H9 (cell line): ENCODE measurements at places on chromosomes 7 and 10.

DNA sequence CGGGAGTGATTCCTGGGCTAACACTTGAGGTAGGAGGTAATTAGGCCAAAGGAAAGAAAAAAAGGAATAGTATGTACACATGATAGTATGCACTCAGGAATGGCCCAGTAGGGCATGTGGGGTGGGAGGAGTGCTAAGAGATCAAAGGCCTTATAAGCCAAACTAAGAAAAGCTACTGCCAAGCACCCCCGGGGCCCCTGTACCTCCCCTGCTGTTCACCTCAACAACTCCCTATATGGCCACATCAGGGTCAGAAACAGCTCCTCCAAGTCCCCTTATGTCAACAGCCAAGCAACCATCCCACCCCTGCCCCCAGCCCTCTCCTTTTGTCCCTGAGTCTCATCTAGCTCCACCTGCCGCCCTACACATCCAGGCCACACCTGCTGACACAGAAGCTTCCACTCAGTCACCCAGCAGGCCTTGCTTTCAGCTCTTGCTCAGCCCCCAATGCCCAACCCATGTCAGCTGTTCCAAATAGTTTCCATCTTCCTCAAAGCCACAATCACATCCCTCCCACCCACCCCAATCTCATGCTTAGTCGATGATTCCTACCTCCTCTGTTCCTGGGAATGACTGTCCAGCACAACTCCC, 80.2 kb downstream of the SORBS1 start:
- DNase-seq = peak; percentile 42

DNA sequence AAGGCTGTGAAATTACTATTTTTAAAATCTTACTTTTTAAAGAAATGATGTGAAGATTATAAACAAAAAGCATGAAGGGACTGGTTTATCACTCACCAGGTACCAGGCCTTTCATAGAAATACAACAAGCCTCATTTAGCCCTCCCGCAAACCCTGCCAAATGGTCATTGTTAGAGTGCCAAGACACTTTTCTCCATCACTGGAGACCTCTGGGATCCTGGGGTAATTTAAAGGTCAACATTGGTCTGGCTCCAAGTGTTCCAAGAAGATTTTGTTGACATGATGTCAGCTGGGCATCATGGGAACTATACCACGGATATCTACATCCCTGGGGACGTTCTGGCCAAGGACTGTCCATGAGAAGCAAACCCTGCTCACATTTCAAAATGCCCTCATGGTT, 138.0 kb upstream of the FRMD4A start:
- DNase-seq = no peak

DNA sequence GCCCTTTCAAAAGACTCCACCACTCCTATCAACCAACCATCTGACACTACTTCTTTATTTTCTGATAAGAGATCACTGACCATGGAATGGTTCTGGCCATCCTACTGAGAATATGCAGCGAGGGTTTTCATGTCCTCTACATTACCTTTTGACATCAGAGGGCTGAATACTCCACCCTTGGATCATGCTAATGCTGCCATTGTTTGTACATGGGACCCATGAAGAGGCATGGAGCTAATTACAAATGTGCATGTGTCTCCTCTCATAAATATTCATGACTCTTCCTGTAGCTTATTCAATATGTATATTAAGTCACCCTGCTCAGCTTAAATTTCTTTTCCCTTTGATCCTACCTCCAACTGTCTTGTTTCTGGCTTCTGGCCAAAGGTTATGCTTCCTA, 1065.8 kb upstream of the GHITM start:
- no peak for DNase-seq

GRCh38 chr10:44818041-44818649, 93.0 kb upstream of the TMEM72 start:
- DNase-seq = no peak

GRCh38 chr7:40826411-40827221, 691.8 kb downstream of the SUGCT start:
- no peak for DNase-seq

GRCh38 chr7:2512713-2513112, 6.9 kb upstream of the LFNG start:
- DNase-seq = no peak

- DNase-seq = no peak
Observed at GRCh38 chr7:127733986-127734385, 82.0 kb downstream of the SND1 start.

DNA sequence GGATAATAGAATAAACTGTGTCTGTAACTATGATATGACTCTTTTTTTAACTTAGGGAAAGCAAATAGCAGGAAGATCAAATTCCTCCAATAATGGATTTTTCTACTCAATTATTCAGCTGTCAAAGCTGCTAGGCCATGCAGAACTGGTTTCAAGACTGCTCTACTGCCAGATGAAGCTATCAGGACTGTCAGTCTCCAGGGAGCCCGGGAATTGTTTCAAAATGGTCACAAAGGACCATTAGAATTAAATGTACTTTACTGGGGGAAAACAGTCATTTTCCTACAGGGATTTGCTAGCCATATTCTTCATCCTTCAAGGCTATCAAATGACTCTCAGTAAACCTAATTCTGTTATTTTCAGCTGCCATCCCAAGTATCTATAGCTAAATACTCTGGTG, 276.3 kb downstream of the LHFPL3 start:
- DNase-seq = no peak

DNA sequence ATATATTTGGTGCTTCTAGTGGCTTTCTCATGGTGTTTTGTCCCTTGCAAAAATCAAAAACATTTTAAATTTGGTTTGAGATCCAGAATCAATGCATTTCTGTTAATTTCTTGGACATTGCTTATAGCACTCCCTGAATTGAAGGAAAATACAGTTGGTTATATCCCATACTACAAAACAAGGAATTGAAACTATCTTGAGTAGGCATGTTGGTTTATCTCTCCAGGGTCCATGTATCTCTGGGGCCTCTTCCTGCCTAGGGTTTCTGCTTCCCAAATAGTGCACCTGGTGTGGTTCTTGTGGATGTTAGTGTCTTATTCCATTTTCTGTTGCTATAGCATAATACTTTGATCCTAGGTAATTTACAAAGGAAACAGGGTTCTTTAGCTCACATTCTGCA, 212.4 kb downstream of the CAMK1D start:
- DNase-seq = no peak

DNA sequence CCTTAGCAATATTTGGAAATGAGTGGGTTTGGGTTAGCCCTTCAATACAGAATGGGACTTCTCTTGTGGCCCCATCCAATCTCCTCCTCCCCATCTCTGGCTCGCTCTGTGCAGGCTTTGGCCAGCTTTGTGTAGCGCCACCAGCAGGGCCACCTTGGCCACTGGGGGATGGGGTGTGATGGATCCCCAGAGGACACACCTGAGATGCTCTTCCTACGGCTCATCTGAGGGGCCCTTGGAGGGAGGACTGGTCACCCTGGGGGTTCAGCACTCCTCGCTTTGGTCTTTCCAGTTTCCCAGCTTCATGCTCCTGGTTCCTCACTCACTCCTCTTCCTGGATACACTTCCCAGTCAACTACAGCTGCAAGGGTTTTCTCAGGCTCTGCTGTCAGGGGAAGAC, 15.3 kb upstream of the C10orf90 start:
- no peak for DNase-seq

DNA sequence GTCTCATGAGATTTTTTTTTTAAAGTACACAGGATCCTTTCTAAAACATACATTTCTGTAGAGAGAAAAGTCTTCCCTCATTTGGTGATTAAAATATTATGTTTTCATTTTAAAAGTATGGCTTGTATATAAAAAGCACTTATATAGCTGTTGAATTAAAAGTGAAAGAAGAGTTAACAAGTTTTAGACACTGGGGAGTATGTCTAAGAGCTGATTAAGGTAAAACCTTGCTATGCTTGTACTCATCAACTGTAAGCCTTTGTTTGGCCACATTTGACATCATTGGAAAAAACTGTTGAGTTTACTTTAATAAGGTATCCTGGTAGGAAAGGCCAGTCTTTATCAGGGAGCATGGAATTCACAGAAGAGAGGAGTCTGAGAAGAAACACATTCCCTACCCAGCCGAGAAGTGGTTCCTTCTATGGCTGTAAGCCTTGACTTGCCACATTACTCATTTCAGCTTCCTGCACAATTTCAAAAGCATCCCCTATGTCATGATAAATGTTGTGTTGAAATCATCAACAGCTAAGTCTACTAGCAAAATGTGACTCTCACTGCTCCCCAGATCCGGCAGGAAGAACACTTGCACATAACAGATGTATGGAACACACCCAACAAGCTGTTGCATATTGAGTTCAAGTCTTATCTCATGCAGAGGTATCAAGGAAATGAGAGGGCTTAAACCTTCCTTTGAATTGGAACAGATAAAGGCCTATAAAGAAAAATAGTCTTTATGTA, 171.8 kb upstream of the CDK1 start:
- DNase-seq = no peak

GRCh38 chr7:13839063-13839462, 150.4 kb downstream of the ETV1 start:
- DNase-seq = no peak

- peak; percentile 84 for DNase-seq
Observed at GRCh38 chr7:24337180-24337579, 53.2 kb downstream of the NPY start.

DNA sequence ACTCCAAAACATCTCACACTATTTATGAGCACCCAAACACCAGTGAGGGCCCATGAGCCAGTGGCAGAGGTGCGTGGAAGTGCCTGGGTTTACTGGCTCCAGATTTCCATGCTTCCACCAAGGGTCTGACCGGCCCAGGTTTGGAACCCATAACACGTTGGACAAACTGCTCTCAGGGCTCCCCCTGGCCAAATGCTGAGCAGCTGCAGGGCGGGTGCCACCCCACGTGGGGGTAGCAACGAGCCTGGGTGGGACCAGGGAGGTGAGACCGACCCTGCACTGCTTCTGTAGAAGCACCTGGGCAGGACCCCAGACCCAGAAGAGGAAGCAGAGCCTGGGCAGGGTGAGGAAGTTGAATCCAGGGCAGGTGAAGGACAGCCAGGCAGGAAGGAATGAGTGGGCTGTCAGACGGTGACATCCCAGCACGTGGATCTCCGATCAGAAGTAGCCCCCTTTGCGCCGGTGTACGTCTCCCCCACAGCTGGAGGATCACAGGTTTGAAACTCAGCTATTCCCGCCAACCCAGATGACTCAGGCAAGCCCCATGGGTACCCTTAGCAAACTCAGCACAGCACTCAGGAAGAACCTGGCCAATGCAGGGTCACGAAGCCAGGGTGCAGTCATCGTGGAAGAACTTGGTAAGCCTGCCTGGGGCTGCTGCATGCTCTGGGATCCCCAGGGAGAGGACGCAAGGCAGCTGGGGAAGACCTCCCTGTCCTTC, 100.4 kb upstream of the DDC start:
- DNase-seq = no peak

DNA sequence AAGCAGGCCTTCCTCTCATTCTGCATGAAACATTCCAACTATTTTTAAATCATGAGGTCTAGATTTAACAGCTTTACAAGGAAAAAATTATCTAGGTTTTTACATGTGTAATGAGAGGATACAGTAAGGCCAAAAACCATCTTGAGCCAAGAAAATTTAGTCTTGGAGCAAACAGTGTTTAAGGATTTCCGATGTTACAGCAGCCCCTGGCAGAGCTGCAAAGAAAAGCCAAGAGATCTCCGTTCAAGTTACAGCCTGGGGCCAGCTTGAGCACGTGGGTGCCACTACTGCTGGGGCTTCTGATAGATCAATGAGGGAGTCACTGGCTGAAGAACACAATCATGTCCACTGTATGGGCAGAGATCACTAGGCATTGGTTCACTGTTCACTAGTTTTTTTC, 156.2 kb downstream of the EVX1 start:
- no peak for DNase-seq

GRCh38 chr10:78749898-78750297, 318.9 kb upstream of the ZMIZ1 start:
- DNase-seq = no peak

DNA sequence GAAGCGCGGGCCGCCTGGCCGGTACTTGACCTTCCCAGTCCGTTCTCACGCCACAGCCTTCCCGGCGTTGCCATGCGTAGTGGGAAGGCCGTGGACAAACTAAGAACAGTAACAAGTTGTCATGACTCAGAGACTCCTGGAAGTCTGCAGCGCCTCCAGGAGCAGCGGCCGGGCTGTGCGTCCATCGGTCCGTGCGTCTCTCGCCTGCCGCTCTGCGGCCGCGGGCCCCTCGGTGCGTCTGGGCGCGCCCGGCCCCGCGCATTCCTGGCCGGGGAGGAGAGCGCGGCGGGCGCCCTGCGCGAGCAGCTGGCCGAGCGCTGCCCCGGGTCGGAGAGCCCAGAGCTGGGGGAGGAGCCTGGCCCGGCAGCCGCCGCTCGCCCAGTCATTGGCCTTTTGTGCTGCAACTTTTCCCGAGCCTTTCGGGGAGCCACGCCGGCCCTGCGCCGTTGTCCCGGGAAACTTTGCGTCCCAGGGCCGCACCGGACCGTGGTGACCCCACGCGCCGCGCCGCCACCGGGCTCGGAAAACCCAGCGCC, 123.7 kb downstream of the TACC2 start:
- peak; percentile 81 for DNase-seq
